Activated naive CD4-positive, alpha-beta T cell treated with anti-CD3 and anti-CD28 coated beads, Interleukin-2, amount 10 ng/mL, durations not matched to agents 5 hours and 36 hours (primary cell): ENCODE measurements at places on chromosomes 1 and 21. TPM values are rescaled to one million over a fixed set of nuclear protein-coding genes. Genes with fewer than 3 reads are reported as not detected.

The SEC16B gene
- total RNA-seq: not detected

The NBPF4 gene
- not detected for total RNA-seq

The WNT3A gene
- total RNA-seq: not detected

The MFSD2A gene
- 2.3 TPM for total RNA-seq

The EDEM3 gene
- total RNA-seq: 26.5 TPM
